DMS153 (cell line): ENCODE measurements at places on chromosomes 11 and 22.

DNA sequence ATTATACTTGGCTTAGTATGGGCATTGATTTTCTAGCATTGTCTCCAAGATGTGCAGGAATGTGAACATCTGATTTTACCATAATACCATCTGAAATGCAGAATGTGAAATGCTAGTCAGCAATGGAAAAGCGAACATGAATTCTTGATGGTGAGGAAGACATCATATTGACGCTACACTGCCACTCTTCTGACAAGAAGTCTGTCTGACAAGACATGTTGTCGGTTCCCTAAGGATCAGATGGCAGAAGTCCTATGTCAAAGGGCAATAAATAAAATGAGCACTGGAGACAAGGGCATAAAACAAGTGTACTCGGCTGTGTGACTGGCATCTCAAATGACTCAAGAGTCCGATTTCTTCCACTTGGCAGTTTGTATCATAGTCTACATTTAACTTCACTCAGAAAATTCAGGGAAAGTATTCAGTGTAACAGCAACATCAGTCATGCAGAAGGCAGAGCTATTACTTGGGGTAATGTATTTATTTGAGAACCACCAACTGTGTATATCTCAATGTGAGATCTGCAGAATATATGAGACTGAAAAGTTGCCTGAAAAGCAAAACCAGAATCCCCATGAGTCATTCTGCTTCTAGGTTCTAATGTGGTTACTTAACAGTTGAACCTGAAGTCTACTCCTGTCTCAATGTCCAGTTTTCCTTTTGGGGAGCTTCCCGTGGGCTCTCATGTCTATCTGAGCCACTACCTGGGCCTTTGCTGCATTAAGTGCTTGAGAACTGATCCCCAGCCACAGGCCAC lies 51.5 kb downstream of the SLC17A6 start:
- DNase-seq = no peak

DNA sequence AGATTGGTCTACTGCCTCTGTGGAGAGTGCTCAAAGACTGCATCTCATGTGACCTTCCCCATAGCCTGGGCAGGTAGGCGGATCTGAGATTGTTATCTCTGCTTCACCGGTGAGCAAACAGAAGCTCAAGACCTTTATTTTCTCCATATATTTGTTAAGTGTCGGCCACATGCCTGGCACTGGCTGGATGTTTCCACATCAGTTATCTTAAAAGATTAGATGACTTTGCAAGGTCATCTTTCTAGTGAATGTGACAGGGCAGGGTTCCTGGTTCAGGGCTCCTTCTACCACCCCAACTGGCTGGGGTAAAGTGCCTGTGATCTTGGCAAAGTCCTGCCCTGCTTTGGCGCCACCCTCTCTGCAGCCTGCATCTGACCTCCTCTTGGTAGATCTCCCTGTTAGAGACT lies 125.0 kb downstream of the CCDC81 start:
- DNase-seq = no peak

- no peak for DNase-seq
Observed at GRCh38 chr11:30967579-30967978, 381.4 kb upstream of the MPPED2 start.

DNA sequence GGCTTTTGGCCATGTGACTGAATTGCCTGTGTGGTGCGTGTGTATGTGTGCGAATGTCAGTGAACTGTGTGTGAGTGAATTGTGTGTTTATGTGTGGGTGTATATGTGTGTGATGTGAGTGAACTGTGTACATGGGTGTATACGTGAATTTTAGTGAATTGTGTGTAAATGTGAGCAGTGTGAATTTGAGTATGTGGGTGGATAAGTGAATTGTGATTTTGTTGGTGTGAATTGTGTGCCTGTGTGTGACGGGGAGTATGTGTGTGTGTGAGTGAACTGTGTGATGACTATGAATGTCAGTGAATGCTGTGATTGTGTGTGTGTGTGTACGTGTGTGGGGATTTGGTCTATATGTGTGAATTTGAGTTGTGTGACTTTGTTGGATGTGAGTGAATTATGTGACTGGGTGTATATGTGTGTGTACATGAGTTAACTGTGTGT lies 3.5 kb downstream of the DDTL start:
- DNase-seq = no peak

- DNase-seq = no peak
Observed at GRCh38 chr22:40525250-40525884, 111.2 kb downstream of the MRTFA start.

- DNase-seq = no peak
Observed at GRCh38 chr11:10324474-10324873, 19.6 kb downstream of the ADM start.

DNA sequence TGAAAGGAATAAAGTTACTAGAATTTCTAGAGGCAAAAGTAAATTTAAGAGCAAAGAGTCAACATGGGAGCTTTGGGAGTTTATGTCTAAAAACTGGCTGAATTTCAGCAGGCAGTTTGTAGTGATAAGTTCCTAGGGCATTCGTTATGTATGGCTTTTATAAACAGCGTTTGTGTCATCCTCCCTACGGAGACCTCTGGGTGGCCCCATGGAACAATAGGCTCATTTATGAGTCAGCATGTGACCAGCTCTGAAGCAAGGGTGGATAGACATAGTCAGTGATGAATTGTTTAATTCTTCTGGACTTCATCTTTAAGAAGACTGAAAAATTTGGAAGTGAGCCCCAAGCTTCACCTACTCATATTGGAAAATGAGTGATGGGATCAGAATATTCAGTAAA lies 37.1 kb downstream of the SVIP start:
- DNase-seq = no peak

DNA sequence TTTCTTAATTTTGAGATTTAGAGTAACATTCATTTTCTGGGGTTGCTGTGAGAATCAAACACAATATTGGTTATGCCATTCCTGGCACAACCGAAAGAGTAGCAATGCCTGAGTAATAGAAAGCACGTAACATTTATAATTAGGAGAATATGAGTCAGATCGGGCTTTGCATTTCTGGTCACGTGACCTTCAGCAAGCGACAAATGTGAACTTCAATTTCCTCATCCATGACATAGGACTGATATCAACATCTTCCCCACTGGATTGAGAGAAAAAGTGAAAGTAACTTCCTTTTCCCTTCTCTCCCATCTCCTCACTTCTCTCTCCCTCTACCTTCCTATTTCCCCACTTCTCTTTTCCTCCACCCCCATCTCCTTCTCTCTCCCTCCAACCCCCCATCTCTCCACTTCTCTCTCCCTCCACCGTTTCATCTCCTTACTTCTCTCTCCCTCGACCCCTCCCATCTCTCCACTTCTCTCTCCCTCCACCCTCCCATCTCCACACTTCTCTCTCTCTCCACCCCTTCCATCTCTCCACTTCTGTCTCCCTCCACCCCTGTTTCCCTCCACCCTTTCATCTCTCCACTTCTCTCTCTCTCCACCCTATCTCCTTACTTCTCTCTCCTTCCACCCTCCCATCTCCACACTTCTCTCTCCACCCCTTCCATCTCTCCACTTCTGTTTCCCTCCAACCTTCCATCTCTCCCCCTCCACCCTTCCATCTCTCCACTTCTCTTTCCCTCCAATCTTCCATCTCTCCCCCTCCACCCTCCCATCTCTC lies 33.5 kb upstream of the CAT start:
- no peak for DNase-seq

- DNase-seq = no peak
Observed at GRCh38 chr11:80241766-80242165, 800.9 kb upstream of the TENM4 start.

DNA sequence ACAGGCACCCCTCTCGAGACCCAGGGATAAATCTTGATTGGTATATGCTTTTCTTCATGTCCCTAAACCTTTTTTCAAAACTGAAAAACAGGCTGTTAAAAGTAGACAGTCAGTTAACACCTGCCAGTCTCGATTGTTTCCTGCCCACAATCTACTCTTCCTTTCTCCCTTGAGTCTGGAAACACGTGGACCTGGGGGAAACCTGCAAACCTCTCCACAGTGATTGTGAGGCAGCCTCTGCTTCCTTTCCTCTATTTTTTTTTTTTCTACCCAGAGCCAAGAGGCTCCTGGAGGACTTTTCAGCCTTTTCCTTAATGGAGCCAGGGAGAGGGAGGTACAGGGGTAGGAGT lies 69.4 kb upstream of the CLMP start:
- DNase-seq = no peak

DNA sequence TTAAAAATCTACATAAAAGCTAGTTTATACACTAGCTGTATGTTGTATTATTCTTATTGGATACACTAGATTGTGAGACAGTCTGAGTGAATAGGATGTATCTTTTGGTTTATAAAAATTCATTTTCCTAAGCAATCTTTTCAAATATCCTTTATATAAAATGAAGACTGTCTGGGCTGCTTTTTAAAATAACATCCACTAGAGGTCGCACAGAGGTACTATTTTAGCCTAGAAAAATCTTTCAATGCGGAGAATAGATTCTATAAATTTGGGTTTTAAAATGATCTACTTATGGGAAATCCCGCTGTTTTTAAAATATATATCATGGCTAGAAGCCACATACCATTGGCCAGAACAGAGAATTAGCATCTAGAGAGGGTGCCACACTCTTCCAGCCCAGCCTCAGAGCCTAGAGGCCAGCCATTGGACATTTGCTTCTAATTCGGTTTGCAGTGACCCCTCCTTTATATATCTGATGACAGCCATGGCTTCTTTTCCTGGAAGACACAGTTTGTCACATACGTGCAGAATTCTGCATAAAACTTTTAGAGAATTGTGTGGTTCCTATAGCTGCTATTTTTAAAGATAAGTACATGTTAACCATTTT lies 7.3 kb downstream of the C11orf97 start:
- no peak for DNase-seq

GRCh38 chr11:61049859-61050258 lies 52.4 kb upstream of the CD5 start:
- no peak for DNase-seq

DNA sequence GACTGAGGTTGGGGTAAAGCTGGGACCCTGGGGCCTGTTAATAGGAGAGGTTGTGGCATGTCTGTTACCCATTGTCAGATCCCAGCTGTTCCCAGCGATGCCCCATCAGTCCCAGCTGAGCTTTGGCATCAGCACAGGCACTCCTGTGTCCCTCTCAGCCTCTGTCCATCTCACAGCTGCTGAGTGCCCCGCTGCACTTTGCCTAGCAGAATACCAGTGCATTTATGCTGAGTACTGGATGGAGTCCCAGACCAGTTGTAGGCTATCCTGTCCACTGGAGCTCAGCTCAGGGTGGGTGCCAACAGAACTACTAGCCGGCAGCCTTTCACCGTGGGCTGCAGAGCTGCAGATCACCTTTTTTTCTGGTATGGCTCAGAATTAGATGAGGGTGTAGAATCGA lies 9.9 kb downstream of the FXYD6 start:
- DNase-seq = no peak

GRCh38 chr22:48907591-48907990 lies 920.1 kb downstream of the BRD1 start:
- DNase-seq = no peak

DNA sequence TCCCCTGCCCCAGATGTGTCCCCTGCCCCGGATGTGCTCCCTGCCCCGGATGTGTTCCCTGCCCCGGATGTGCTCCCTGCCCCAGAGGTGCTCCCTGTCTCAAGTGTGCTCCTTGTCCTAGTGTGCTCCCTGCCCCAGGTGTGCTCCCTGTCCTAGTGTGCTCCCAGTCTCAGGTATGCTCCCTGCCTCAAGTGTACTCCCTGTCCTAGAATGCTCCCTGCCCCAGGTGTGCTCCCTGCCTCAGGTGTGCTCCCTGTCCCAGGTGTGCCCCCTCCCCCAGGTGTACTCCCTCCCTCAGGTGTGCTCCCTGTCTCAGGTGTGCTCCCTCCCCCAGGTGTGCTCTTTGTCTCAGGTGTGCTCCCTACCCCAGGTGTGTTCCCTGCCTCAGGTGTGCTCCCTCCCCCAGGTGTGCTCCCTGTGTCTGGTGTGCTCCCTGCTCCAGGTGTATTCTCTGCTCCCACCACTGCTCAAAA lies 48.7 kb upstream of the RASD2 start:
- no peak for DNase-seq

DNA sequence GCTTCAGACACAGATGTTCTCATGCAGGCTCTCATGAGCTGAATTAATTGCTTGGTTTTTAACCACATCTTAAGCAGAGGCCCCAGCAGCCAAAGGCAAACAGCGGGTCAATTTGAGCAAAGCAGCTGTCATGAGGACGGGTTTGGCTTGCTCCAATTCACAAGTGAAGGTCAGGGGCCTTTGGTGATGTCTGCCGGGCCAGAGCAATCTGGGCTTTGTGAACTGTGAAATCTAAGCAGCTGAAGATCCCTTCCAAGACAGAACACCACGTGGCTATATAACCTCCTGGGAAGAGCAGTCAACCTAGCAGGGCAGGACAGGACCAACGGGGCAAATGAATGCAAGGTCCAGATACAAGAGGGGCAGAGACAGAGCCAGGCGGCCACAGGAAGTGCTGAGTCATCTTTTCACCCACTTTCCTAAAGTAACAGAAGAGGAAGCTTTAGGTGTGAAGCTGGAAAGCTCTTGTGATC lies 187.3 kb upstream of the B3GAT1 start:
- no peak for DNase-seq

- no peak for DNase-seq
Observed at GRCh38 chr11:21494946-21495345, 697.9 kb upstream of the ANO5 start.

GRCh38 chr11:78821371-78822306 lies 247.0 kb upstream of the NARS2 start:
- no peak for DNase-seq

DNA sequence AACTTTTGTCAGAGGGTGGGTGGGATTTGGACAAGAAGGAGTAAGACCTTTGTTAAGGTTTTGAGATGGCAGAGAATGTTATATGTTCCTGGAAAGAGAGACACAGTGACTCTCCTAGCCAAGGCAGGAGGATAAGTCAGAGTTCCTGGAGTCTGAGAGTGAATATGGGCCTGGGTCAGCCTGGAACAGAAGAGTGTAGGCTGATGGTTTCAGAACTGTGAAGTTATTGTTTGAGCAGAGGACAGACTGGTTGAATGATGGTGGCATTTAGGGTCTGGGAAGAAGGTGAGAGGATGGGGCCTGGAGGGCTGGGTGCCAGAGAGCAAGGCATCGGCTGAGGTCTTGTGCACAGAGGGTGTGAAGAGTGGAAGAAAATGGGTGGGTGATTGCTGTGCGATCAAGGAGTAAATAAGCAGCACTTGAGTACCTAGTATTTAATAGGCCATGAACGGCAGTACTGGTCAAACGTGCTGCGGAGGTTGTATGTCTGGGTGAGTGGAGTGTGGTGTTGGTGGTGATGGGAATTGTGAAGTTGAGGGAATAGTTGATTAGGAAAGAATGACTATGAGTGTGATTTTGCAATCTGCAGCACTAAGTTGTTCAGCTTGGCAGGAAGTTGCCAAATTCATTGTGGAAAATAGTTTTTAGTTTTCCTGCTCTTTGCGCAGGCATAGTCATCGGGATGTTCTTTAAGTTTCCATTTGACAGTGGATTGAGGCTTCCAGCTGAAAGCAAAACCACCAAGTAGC lies 1.8 kb downstream of the PANX1 start:
- no peak for DNase-seq

DNA sequence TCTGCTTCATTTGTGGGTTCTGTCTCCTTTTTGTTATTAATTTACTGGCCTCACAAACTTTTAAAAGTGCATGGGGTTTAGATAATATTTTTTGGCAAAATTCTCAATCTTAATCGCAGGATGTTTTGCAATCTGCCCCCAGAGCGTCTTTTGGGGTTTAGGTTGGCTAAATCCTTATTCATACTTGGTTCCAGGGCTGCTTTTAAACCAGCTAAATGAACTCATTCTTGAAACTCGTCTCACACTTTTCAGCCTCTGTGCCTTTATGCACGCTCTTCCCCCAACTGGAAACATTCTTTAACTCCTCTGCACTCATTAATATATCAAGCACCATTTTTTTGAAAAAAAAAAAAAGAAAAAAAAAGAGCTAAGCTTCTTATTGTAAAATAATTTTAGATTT lies 131.7 kb downstream of the KIF18A start:
- DNase-seq = no peak
